ENCODE measurements at places on chromosomes 2 and 18.

- DNase-seq, result no peak
Measured at GRCh38 chr18:34866310-34866709, 156.2 kb downstream of the DTNA start.

DNA sequence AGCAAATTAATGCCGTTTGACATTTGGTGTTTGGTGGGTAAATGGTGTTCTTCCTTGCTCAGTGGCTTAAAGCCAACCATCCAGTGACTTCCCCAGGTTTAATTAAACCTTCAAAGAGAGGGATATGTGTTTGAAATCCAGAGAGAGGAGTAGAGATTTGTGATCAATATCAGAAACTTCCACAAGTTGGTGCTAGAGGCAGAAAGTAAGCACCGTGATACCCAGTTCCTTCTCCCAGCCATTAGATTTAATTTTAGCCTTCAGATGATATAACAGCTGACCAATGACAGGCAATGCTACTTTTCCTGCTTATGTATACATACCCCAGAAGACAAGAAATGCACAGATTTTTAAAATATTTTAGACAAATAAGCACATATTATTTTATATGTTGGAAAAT lies 398.5 kb downstream of the CDH2 start:
- no peak for DNase-seq

- DNase-seq, result peak; percentile 98
Measured at GRCh38 chr2:11743846-11744553, 2.4 kb upstream of the LPIN1 start.

DNA sequence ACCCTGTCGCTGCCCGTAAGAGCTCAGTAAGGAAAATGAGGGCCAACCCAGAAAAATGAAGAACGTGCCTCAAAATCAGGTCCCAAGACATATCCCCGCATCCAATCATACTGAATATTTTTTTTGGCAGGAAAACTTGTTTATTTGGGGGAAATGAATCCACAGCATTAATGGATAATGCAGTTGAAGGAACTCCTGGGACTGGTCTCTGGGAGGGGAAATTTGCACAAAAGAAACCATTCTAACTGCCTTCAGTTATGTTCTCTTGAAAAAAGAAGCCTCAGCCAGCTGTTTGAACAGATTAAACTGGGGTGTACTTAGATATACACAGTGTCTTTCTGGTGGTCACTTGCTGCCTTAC lies 61.3 kb downstream of the SPRED2 start:
- no peak for DNase-seq

- no peak for DNase-seq
Measured at GRCh38 chr18:30556112-30556511, 486.4 kb downstream of the DSC3 start.

GRCh38 chr2:32940316-32940997 lies 6.3 kb upstream of the LTBP1 start:
- DNase-seq, result no peak

GRCh38 chr2:236894791-236895190 lies 190.9 kb upstream of the COPS8 start:
- no peak for DNase-seq

DNA sequence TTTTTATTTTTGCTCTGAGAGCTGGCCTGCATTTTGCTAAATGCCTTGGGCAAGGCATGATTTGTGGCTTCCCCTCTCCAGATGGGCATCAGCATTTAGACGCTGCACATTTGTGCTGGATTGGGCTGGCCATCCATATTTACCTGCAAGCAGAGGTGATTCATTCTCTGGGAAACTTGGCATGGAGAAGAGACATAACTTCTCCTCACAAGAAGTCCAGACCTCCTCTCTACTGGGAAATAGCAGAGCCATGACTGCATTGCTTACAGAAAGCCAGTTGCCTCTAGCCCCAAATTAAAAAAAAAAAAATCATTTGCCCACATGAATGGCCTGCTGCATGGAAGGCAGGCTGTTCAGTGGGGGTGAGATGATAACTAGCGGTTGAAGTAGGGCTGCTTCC lies 120.1 kb downstream of the ACTR3 start:
- DNase-seq, result no peak

DNA sequence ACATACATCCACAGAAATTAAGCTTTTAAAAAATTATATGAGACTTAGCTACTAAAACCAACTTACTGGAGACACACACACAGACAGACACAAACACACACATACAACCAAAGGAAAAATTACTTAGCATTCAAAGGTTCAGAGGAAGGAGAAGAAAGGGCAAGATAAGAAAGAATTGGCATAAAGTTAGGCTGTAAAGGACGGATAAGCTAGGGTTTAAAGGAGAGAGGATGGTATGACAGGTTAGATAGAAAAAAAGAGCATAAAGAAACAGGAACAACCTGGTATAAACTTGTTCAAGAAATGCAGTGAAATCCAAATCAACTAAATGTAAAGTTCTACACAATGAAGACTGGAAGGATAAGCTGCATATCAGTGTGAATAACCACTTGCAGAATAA lies 73.4 kb downstream of the SLC66A3 start:
- DNase-seq, result no peak

GRCh38 chr2:211673133-211673905 lies 865.3 kb downstream of the ERBB4 start:
- DNase-seq, result no peak

DNA sequence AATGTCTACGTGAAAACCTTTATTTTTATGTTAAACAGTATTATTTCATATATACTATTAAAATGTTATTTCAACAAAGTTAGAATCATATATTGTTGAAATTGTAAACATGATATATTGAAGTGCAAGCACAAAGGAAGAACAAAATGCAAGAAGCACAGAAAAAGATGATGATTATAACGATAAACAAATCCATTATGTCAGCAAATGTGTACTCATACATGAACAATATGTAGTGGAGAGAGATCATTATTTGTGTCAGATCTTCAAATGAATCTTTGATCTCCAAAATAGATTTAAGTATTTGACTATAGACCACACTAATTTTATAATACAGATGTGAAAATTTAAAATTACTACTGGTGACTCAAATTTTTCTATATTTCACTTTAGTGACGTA lies 1104.4 kb upstream of the CRIM1 start:
- no peak for DNase-seq

DNA sequence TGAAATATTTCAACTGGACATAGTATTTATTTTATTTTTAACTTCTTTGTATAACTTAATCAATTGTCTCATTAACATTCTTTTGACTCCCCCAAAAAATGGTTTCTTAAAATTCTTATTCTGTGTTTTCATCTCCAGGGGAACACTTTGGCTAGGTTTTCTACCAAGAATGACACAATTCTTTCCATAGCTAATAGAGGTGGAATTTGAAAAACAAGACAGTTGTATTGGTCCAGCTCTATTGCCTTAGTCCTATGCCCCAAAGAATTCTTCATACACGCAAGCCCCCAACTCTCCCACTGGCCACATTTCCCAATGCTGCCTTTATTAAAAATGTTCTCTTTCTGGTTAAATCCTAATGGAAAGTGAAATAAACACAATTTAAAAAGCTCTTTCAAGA lies 104.7 kb upstream of the PKDCC start:
- no peak for DNase-seq

GRCh38 chr2:188852772-188853171 lies 121.4 kb upstream of the COL3A1 start:
- no peak for DNase-seq

DNA sequence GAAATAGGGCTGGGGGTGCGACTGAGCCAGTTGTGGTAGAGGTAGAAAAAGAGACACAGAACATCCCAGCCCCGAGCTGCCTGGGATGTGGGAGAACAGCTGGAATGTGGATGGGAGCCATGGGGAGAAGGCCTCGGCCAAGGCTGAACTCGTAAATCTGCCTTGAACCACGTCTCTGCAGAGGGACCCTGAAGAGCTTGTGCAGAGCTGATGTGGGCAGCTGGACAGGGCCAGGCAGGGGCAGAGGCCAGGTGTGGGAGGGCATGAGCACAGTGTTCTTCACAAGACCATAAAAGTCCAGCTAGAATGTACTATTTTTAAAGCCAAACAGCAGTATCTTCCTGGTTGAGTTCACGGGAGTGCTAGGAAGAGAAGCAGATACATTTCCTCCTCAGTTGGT lies 5.7 kb downstream of the TCF23 start:
- DNase-seq, result no peak

DNA sequence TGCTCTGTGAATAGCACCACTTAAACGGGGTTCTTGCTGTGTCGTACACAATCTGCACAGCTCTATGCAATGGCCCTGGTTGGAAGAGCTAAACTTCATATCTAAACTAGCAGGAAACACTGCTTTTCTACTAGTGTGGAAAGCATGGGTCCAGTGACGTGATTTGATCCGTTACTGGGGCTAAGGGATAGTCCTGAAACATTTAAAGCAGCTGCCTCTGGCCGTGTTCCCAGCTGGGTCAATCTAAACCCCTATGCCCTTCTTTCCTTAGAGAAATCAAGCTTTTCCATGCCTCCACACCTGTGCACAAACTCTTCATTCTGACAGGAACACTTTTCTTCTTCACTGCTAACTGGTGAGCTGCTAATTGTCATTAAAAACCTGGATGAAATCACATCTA lies 5.4 kb upstream of the IGFBP5 start:
- no peak for DNase-seq

All from fibroblast of skin of left biceps (primary cell).